HS-27A (cell line): ENCODE measurements at places on chromosomes 12 and 14.

DNA sequence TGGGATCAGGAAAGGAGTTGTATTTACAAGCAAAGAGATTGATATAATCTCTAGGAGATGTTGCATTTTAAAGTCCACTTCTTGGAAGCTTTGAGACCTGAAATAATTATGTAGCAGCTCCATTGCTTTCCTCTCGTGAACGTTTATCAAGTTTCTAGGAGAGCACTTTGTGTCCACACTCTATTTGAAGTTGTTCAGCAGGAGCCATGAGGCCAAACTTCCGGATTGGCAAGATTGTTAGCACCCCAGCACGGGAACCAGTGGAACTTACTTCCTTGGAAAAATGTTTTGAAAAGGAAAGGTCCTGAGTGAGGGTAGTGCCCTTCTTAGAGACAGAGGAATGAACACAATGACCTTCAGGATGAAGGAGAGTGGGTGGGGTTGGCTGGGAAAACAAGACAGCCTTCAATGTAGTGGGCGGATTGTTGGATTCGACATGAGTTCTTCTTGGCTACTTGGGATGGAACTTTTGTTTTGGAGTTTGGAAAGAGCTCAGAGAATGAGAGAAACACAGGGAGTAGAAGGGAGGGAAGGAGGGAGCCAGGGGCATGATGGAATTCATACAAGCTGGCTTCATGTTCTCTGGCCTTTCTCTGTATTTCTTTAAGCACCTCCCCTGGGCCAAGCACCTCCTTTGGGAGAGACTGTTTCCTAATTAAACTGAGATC, 23.8 kb upstream of the CISTR start:
- no peak for DNase-seq

GRCh38 chr14:73695997-73696396, 18.2 kb downstream of the PNMA1 start:
- DNase-seq = no peak

- DNase-seq = no peak
Observed at GRCh38 chr14:74065746-74066575, 18.3 kb downstream of the ALDH6A1 start.

GRCh38 chr14:71478542-71478941, 453.7 kb upstream of the RGS6 start:
- DNase-seq = no peak

DNA sequence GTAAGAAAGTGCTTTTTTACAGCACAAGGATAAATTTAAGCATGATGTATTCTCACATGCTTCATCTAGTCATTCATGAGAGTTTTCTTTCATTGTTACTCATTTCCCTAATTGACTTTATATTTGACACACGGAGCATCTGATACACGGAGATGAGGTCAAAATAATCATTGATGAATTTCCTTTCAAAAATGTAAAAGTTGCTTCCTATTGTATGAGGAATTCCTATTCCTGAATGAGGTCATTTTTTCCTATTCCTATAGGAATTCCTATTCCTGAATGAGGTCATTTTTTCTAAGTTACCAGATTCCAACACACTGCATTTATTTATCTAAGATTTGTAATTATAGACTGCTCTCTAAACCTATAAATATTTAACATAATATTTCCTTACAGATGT, 316.7 kb upstream of the KITLG start:
- no peak for DNase-seq

GRCh38 chr12:53750812-53751335, 905 bp downstream of the CISTR start:
- DNase-seq = no peak

- no peak for DNase-seq
Observed at GRCh38 chr12:123151457-123152454, 866 bp upstream of the PITPNM2 start.
